NK-92 treated with Interleukin-12 subunit alpha and Interleukin-12 subunit beta, amount 100 ng/mL, for 24 hours (cell line): ENCODE measurements at places on chromosomes 2 and 18.

DNA sequence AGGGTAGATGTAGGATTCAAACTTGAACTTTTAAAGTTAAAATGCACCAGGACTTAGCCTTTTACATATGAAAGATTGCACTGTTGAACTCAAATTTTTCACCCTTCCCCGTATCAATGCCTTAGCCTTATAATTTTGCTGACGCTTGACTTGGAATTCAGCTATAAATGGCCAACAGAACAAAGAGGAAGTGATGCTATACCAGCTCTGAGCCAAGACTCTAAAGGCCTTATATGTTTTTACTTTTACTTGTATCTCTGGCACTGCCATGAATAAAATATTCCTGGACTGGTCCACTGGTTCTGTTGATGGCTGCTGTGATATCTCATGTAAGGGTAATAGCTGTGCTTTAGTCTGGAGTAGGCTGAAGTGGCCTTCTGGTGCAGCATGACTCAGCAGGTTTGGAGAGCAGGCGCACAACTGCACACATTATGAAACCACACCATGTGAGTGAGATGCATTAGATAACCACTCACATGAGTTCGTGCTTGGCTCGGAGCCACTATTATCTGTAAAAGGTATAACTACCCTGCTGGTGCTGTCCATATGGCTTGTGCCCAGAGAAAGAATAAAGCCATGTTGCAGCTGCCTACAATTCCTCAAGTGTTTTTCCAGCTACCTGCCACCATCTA is 8.4 kb upstream of the IER3IP1 start:
- no peak for DNase-seq

DNA sequence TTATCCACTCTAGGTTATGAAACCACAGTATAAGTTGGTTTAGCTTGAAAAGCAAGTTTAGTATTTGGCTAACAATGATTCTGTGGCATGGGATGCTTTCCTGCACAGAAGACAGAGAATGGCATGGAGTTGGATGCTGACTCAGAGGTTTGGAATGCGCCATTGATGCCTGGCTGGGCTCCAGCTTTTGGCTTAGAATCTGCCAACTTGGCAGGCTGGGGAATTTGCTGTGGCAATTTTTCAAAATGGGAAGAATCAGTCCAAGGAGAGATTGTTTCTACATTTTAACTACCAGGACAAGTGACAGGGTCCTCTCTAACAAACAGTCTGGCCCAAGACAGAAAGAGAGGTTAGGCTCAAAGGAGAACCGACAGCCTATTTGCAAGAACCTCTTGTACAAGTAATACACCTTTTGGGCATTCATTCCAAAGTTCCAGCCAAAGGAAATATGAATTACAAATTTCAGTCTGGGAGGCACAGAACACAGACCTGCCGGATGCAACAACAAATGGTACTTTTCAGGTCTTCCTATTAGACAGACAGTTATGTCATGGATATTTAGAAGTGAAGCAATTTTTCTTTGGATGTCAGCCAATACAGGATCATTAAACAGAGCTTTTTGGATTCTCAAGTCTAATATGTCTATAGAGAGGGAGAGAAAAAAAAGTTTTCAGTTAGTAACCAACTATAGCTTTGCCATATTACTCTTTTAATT is 1027.7 kb downstream of the TMEM182 start:
- DNase-seq = no peak

- DNase-seq = no peak
These were observed 17.5 kb downstream of the SLC4A3 start for GRCh38 chr2:219644801-219645480.

- DNase-seq = no peak
These were observed 536.1 kb downstream of the SLC4A3 start for GRCh38 chr2:220163486-220163885.

- DNase-seq = no peak
These were observed 256.6 kb upstream of the ID2 start for GRCh38 chr2:8424997-8425900.

DNA sequence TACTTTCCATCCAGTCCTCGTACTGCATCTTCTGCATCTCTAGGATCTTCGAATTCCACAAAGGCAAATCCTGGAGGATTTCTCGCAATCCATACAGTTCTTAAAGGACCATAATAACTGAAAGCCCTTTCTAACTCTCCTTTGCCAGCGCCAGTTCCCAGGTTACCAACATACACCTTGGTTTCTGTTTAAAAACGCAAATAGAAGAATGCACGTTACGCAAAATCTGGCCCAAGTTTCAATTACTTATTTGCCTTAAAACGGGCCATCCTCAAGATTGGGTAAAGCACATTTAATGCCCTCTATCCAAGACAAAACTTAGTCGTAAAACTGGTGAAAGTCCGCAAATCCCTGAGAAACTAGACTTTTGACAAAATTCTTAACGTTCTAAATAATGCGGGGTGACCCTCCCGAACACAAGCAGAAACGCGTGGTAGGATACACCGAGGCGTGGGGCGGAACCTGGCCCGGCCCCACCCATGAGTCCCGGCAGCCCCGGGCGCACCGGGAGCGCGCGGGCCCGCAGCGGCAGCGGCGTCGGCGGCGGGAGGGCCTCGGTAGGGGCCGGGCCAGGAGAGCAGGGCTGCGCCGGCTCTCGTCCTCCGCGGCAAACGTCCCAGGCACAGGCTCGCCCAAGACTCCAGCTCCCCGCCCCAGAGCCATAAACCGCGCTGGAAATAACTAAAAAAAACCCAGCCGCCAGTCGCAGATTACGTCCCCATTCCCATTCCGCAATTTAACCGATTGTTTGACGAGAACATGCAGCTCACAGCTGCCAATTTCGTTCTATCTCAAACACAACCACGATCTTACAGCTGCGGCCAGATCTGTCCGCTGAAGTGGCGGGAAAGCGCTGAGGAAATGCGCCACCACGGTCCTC is 910 bp downstream of the SRSF7 start:
- DNase-seq = peak; percentile 34

DNA sequence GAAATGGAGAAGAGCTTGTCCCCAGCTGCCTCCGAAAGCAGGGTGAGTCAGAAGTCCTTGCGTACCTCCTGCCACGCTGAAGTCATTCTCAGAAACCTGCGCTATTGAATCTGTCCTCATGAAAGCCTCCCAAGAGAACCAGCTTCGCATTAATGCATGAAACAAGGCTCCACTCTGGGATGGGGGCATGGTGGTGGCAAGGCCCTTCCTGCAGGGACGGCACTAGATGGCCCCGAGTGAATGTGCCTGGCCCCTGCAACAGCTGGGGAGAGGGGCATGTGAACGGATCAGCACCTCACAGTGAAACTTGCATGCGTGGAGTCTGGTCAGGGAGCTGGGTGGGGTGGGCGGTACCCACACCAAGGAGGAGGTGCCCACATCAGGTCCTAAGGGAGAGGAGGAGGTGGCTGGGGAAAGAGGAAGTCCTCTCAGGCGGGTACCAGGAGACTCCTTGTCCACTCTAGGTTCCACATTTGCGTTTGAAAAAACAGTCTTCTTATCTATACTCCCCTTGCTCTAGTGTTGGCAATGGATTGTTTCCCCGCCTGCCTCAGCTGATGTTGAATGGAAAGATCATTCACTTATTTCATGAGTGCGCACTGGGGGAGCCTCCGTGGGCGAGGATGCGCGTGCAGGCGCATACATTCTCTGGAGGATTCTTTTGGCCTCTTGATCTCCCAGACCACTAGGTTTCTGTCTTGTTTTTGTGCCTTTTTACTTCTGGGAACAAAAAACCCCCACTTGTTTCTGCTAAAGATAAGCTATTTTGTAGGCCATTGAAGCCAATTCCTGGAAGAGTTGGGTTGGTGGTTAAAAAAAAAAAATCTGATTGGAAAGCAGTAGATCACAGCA is 104.7 kb downstream of the KLHL29 start:
- DNase-seq = no peak

- DNase-seq = no peak
These were observed 5.4 kb upstream of the MTCL1 start for GRCh38 chr18:8699948-8700347.

GRCh38 chr2:67323209-67323991 is 73.7 kb upstream of the ETAA1 start:
- DNase-seq = no peak

DNA sequence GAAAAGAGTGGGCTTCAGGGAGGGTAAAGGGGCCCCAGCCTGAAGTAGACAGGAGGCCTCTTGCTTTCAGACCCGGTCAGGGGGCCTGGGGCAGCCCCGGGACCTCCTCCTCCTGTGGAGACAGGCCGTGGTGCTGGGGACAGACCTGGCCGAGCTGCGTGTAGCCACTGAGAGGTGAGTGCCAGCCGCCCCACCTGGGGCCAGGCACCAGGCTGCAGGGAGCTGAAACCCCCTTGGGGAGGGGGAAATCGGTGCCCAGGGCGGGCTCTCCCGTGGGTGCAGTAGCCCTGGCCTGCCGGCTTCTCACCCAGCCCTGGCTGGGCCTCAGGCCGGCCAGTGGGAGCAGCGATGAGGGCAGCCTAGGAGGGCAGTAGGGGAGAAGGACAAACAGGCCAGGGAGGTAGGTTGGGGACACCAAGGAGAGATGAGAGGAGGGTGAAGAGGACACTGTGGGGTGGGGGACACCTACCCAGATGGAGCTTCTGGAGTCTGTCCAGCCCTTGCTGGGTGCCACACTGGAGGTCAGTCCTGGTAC is 24.0 kb downstream of the CROCC2 start:
- DNase-seq = no peak

DNA sequence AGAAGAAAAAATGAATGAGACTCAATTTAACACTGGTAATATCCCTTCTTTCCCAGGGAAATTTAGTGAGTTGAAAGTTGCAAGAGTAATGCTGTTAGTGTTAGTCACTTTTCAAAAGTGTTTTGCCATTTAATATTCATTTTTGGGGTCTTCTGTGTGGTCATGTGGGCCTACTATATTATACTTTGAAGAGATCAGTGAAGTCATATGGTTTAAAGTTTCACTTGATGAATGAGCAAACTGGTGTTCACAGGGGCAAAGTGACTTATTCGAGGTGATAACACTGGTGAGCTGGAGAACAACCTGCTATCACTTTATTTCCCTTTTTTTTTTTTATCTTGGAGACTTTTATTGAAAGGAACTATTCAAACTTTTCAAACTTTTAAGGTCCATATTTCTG is 196.0 kb downstream of the PLCL1 start:
- no peak for DNase-seq

GRCh38 chr2:94759211-94759610 is 112.0 kb upstream of the TEKT4 start:
- DNase-seq = no peak

- no peak for DNase-seq
These were observed 209.7 kb upstream of the KCNJ3 start for GRCh38 chr2:154488801-154489200.

- DNase-seq = no peak
These were observed 47.1 kb downstream of the STRN start for GRCh38 chr2:36919041-36919837.

- DNase-seq = no peak
These were observed 2.3 kb upstream of the GATA6 start for GRCh38 chr18:22167091-22167470.

GRCh38 chr2:229445019-229445418 is 173.9 kb upstream of the PID1 start:
- no peak for DNase-seq

GRCh38 chr2:139469985-139470384 is 689.8 kb upstream of the NXPH2 start:
- DNase-seq = no peak
